ENCODE measurements at places on chromosomes 4 and X.
A peak's percentile ranks its signal among the peaks of the same experiment; 100 is the strongest.

GRCh38 chrX:154396973-154397887 is 947 bp upstream of the RPL10 start:
- DNase-seq: peak; percentile 66

- no peak for DNase-seq
Measured at GRCh38 chr4:21205821-21206531, 505.7 kb downstream of the PACRGL start.

GRCh38 chr4:53171797-53172196 is 194.1 kb downstream of the SCFD2 start:
- no peak for DNase-seq

DNA sequence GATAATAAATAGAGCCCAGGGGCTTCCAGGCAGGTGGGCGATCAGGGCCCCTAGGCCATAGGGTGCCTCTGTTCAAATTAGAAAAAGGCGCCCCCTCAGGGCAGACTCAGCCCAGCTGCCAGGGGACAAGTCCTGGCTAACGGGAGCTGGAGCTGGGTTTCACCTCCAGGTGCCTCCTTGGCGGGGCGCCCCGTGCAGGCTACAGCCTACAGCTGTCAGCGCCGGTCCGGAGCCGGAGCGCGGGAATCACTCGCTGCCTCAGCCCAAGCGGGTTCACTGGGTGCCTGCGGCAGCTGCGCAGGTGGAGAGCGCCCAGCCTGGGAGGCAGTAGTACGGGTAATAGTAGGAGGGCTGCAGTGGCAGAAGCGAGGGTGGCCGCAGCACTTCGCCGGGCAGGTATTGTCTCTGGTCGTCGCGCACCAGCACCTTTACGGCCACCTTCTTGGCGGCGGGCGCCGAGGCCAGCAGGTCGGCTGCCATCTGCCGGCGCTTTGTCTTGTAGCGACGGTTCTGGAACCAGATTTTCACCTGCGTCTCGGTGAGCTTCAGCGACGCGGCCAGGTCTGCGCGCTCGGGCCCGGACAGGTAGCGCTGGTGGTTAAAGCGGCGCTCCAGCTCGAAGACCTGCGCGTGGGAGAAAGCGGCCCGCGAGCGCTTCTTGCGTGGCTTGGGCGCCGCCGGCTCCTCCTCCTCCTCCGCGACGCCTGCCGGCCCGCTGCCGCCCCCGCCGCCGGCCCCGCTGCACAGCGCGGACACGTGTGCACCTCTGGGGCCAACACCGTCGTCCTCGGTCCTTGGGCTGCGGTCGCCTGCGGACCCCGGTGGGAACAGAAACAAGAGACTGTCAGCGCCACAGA is 2.4 kb downstream of the NKX3-2 start:
- peak; percentile 32 for DNase-seq

DNA sequence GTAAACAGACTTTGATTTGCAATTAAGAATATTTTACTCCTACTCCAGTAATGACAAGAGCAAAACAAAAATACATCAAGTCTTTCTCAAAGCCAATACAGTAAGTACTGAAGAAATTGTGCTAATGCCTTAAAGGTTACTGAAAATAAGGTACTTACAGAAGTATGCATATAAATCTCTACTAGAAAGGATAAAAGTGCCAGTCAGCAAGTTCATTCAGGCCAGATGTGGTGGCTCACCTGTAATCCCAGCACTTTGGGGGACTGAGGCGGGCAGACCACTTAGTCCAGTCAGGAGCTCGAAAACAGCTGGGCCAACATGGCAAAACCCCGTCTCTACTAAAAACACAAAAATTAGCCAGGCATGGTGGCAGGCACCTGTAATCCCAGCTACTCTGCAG is 27.9 kb downstream of the LRBA start:
- DNase-seq: no peak

GRCh38 chr4:13938299-13938698 is 310.8 kb upstream of the BOD1L1 start:
- no peak for DNase-seq

- DNase-seq: no peak
Measured at GRCh38 chr4:57220172-57220571, 110.0 kb upstream of the IGFBP7 start.

GRCh38 chrX:16771483-16772398 is 14.5 kb upstream of the TXLNG start:
- no peak for DNase-seq
